GM23338 (cell line): ENCODE measurements at places on chromosomes 2 and 18. TPM values are rescaled to one million over a fixed set of nuclear protein-coding genes. Genes with fewer than 3 reads are reported as not detected.

- DNase-seq, result no peak
Measured at GRCh38 chr2:137206069-137206468, 440.7 kb downstream of the THSD7B start.

DNA sequence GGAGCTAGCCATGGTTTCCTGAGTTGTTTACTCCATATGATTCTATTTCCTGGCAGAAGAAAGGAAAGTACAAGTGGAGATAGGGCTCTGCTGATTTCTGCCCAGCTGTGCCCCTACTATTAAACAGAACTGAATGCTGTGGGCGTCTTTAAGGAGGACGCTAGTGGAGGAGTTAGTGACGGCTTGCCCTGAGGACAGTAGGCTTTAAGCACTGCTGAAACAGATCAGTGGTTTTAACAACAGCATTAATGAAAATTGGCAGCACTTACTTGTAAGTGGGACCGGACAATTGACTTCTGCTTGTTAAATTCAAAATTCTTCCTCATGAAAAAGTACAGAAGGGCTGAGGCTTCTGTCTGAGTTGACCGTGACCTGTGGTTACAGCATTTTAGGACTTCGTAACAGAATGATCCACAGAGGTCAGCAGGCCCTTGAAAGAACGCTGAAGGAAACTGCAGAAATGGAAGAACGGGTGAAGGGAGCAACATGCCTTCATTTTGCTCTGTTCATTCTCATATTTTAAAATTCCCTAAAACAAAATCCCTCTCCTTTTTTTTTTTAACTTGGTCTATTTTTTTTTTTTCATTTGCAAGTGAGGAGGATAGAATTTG, 80.6 kb upstream of the CCDC195 start:
- DNase-seq, result no peak

GRCh38 chr2:177547122-177547521, 154.5 kb downstream of the AGPS start:
- DNase-seq, result no peak

Gene GULP1
- 75.3 and 94.6 TPM in 2 replicates for polyA plus RNA-seq

Gene FAM237A
- polyA plus RNA-seq, result not detected in 2 replicates
